NCI-H2029 (cell line): ENCODE measurements at places on chromosomes 11 and 22.
A peak's percentile ranks its signal among the peaks of the same experiment; 100 is the strongest.

DNA sequence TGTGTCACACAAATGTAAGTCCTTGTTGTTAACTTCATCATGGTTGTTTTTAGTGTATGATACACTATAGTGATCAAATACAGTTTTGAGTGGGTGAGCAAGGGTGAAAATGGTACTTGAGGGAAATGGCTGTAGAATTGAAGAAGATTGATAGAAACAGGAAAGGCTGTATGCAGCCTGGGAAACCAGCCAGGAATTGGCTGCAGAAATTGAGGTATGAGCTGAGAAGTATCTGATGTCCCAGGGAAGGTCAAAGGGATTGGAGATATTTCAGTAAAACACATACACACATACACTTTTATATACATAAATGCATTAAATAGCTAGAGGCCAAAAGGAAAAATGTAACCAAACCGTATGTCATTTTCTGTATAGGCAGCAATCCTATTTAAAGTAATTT lies 13.1 kb upstream of the YAP1 start:
- no peak for DNase-seq

DNA sequence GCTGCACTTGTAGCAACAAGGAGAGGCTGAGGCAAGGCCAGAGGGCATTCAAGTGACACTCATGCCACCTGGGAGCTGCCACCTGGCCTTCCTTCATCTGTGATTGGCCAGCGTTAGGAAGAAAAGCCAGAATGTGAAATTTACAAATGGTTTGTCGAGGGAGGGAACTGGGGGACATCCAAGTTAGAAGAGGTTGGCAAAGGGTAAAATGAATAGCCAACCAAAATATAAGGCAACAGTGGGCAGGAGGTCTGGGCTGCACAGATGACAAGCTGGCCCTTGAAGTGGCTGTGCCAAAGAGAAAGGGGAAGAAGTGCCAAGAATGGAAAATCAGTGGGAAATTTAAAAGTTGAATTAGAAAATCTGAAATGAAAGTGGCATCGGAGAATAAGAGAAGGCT lies 221.4 kb downstream of the C11orf91 start:
- DNase-seq, result peak; percentile 89

DNA sequence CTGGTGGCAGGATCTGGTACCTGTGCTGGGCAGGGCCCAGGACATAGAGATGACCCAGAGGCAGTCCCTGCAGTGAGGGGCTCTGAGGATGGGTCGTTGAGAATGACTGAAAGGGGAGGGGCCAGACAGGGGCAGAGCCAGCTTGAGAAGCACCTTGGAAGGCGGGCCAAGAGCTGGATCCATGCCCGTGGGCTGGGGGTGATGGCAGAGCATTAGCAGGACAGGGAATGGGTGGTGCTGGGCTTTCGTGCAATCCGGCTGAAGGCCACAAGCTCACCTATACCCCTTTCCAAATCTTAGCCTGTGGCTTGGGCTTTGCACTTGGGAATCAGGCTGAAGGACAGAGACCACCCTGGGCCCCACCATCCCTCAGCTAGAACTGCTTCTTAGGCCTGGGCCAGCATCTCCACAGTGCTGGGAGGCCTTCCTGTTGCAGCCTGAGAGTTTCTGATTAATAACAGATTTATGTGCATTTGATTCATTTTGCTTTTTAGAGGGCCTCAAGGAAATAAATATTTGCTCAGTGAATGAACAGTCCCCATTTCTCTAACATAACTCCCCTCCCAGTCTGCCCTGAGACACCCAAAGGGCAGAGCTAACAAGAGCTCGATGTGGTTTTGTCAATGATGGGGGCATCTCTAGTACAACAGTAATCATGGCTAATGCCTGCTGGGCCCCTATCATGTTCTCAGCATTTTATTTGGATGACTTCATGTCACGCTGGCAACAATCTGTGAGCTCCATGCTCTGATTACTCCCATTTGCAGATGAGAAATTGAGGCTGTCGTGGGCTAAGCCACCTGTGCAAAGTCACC lies 39.3 kb downstream of the RIBC2 start:
- no peak for DNase-seq

DNA sequence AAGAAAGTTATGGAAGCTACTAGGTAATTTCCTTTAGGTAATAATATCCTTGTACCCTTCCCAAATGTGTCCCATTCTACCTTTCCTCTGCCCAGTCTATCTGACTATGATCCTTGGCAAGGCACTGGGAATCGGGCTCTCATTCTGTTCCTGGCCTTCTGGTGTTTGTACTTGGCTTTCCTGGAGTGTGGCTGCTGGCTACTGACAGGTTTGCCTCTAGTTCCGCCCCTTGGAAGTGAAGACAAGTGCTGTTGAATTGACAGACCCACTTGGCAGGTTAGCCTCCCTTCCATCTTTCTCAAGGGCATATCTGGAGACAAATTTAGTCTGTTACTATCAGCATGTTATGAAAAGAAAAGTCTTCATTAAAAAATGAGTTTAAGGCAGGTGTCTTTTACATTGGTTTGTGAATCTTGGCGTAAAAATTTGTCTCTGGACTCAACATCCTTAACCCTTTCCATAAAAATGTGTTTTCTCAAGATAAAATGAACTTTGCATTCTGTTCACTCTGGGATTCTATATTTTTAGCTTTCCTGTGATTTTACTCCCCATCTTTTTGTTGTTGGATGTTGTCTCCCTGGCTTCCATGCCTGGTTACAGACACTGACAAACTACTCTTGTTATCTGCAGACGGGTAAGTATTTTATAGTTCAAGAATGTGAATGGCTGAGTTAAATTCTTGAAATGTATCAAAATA lies 287.4 kb upstream of the PDGFD start:
- no peak for DNase-seq

DNA sequence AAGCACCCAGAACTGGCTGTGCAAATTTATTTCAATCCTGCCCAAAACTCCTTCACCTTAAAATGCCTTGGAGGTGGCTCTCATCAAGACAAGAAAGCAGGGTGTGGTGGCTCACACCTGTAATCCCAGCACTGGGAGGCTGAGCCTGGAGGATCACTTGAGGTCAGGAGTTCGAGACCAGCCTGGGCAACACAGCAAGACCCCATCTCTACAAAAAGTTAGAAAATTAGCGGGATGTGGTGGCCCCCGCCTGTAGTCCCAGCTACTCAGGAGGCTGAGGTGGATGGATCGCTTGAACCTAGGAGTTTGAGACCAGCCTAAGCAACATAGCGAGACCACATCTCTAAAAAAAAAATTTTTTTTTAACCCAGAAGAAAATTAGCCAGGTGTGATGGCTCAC lies 689 bp upstream of the RAB39A start:
- DNase-seq, result no peak

DNA sequence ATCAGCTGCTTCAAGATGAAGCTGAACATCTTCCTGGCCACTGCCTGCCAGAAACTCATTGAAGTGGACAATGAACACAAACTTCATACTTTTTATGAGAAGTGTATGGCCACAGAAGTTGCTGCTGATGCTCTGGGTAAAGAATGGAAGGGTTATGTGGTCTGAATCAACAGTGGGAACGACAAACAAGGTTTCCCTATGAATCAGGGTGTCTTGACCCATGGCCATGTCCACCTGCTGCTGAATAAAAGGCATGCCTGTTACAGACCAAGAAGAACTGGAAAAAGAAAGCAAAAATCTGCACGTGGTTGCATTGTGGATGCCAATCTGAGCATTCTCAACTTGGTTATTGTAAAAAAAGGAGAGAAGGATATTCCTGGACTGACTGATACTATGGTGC lies 22.2 kb upstream of the BIRC3 start:
- no peak for DNase-seq

GRCh38 chr11:130404727-130405126 lies 23.7 kb downstream of the ADAMTS8 start:
- no peak for DNase-seq

DNA sequence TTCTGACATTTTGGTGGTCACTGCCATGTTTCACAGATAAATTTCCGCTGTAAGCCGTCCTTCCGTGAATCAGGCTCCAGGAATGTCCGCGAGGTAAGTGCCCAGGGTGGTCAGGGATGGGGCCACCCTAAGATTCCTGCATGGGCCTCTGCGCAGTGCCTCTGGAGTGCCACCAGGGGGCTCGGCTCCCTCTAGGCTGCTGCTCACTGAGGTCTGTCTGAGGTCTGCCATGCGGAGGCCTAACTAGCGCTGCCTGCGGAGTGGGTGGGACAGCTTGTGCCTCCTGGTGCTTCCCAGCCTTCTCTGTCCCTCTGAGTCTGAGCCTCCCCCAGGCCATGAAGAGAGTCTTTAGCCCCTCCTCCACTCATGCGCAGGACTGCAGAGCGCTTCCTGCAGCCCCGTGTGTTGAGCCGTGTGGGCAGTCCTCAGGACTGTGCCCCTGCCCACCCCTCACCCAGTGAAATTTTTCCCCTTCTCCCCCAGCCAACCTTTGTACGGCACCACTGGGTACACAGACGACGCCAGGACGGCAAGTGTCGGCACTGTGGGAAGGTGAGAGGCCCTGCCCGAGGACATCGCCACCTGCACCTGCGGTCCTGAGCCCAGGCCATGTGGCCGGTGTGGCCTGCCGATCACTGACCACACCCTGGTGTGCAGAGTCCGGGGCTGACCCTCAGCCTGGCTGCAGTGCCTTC lies 11.9 kb upstream of the MDK start:
- DNase-seq, result no peak

DNA sequence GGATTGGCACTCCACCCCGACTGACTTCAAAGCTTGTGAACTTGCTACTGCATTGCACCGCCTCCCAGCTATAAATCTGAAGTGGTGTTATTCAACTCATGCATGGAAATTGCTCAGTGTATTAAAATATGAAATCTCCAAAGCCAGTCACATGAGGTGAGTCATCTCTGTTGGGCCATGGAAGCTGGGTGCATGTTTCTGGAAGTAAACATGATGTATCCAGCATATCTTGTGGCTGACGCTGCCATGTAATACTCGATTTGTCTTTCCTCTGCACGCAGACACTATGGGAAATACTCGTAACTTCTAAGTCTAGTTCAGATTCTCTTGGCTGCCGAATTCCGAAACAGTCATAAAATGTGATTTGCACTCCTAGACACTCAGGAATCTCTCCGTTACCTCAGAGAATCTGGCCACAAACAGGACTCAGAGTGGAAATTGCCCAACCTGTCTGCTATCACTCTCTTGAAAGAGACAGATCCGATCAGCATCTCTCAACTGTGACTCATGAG lies 154.9 kb upstream of the MPPED2 start:
- no peak for DNase-seq

GRCh38 chr11:26331911-26332571 lies at the start of gene ANO3:
Gene ANO3 (plus strand): TSS chr11:26332130. CDS start chr11:26332276, 146 bp downstream.
- peak; percentile 58 for DNase-seq

DNA sequence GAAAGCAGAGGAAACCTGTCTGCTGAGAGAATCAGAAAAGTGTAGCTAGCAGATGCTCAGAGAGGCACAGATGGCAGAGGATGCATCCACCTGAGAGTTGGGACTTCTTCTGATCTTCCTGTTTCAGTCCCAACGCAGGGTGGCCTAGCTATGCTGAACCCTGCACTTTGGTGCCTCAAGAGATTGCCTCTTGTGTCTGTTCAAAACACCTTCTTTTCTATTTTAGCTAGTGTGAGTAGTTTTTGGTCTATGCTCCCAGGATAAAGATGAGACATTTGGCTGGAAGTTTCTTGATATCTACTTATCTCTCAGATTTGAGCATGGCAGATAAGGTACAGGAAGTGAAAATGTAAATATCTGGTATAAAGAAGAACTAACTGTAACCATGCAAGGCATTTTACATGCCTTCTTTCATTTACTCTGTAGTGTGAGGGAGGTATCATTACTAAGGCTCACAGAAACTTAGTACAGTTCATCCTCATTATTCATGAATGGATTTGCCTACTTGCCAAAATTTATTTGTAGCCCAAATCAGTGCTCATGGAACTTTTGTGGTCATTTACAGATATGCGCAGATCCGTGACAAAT lies 47.0 kb upstream of the PSMA1 start:
- DNase-seq, result no peak

DNA sequence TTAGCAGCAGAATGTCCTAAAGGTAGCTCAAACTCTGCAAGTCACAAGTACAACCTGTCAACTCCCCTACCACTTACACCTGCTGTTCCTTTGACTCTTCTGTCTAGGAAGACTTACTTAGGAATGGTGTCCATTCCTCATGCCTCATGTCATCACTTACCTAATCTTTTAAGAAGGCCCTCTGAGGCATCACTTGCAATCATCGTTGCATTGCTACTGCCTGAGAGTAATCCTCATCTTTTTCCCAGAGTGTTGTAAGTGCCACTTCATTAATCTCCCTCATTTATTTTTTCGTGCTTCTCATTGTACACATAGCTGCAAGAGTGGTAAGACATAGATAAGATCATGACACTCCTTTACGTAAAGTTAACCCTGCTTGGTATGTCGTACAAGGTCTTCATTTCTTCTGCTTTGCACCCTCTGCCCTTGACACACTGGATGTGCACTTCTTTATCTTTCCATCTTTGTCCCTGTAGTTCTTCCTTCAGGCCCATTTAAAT lies 54.6 kb downstream of the SFI1 start:
- no peak for DNase-seq

DNA sequence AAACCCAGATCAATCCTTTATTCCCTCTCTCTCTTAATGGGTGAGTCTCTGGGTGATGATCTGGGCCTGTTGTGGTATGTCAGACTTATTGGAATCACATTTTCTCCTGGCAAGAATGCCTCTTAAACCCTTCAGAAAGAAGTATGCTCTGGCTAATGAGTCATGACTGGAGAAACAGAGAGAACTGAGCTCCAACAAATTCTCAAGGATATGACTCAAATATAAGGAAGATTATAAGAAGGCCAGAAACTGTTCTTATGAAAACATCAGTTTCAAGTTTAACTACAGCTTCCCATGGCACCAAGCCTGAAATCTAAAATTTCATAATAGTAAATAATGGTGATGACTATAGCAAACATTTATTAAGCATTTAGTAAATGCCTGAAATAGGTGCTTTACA lies 83.9 kb downstream of the OR5AK2 start:
- DNase-seq, result no peak

GRCh38 chr11:14698771-14699170 lies 55.2 kb downstream of the PDE3B start:
- DNase-seq, result no peak
